ENCODE measurements at places on chromosomes 2 and 18.

DNA sequence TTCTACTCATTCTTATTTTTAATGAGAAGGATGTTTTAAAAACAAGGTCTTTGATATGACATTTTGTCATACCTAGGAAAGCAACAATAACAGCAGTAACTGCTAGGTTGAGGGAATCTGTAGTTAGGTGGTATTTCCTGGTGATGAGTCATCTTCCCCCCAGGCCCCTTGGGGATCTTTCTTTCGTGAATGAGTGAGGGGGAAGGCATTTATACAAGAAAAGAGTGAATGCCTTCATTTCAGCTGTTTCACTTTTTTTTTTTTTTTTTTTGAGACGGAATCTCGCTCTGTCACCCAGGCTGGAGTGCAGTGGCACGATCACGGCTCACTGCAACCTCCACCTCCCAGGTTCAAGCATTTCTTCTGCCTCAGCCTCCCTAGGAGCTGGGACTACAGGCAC is 108.6 kb downstream of the MAP4K4 start:
- no peak for DNase-seq

GRCh38 chr2:217521820-217522219 is 481.0 kb downstream of the TNS1 start:
- no peak for DNase-seq

- DNase-seq = no peak
Observed at GRCh38 chr2:28360718-28361293, 31.9 kb upstream of the FOSL2 start.

DNA sequence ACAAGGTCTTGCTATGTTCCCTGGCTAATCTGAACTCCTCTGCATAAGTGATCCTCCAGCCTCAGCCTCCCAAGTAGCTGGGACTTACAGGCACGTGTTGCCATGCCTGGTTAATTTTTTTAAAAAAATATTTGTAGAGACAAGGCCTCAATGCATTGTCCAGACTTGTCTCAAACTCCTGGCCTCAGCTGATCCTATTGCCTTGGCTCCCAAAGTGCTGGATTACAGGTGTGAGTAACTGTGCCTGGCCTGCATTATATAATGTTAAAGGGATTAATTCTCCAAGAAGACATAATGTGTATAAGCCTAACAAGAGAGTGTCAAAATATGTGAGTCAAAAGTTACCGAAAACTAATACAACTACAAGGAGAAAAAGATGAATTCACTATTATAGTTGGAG is 32.2 kb downstream of the BUB1 start:
- no peak for DNase-seq

DNA sequence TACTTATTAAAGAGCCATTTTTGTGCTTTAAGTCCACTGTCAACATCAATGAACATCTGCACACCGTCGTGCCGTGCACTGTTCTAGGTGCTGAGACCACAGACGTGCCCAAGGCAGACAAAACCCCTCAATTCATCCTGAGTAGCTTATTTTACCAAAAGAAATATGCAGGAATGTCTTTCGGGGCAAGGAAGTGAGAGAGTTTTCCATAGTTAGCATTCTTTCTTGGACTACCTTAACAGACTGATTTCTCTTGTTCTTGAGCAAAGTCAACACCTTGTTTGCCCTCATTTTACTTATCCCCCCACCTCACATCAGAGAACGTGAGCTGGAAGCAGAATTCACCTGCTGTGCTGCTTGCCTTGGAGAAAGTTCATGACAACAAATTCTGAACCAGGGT is 69.3 kb downstream of the GATA6 start:
- no peak for DNase-seq

DNA sequence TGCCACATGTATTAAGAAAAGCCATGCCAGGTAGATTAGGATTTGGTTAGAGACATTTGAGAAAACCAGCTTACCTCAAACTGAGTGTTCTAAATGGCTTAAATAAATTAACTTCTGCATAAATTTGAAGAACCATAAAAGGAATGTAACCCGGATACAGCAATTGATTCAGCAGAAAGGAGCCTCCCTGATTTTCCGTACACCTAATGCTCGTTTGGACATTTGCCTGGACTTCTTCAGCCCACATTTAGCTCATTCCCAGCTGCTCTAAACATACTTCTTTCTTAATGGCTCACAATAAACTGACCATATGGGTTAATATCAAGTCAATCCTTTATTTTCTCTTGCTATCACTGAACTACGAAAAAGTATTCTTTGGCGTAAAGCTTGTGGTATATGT is 392.4 kb downstream of the ZNF516 start:
- no peak for DNase-seq

DNA sequence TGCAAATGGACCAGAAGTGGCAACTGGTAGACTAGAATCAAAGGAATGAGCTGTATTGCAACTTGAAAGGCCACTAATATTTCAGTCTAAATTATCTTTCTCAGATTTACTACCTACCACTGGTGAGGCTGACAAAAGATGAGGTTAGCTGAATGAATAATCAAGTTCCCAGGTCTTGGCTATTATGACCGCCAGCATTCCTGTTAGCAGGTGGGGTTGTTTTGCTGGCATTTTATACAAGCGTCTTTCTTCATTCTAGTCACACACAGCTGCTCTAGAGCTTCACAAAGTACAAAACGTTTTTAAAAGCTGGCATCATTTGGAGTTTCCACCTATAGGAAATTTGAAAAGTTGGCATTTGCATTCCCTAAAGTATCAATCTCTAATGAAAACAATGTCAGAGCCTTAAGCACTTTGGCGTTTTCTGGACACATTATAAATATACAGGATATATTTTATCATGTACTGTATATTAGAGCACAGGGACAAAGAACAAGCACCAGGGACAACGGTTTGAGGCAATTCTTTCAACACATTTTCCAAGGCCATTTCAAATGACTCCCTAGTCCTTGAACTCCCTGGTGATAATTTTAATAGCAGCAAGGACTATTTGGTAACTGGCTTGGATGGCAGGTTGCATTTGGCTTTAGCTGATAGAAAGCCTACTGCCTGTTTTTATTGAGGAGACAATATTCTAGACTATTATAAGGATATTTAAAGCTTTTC is 410.2 kb upstream of the CHST9 start:
- DNase-seq = no peak

DNA sequence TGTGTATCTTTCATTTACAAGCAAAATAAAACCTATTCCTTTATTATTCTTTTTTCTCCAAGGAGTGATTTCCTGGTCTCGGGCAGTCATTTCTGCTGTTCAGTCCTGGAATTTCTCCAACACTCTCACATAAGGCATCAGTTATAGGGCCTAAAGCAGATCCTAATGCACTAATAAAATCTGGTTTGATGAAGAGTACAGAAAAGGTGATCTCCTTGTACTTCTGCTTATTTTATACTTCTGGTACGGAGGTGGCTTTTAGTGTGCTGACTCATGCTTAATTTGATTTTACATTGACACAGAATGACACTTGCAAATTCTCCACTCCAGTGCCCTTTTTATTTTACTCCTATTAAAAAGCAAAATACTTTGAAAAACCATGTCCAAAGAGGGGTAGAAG is 157.4 kb downstream of the DOK6 start:
- no peak for DNase-seq

DNA sequence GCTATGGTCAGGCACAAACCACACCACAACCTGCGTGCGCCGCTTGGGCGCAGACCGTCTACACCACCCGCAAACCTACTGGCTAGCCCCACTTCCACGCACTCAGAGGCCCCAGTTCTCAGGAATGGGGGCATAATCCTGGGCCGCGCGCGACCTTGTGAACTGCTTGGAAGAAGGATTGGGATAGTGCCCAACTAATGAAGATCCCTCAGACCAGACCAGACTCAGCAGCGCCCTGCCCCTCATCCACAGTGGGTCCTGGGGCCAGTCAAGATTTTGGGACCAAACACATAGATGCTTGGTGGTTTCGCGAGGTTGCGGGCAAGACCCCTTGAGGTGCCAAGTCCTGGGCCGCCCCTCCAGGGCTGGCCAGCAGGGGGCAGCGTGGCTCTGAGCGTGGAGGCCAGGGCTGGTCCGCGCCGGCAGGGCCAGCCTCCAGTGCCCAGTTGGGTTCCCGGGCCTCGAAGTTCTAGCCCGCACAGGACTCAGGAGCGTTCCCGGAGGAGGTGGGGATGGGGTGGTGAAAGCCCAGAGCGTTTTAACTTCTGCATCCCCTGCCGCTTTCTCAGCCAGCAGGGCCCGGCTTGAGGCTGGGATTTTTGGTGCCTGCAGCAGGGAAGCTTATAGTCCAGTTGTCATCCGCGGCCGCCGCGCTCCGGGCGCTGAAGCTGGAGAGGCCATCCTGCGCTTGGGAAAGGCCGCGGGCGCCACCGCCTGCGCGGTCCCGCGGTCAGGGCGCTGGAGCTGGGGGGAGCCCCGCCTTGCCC is 8.3 kb downstream of the OSR1 start:
- no peak for DNase-seq

DNA sequence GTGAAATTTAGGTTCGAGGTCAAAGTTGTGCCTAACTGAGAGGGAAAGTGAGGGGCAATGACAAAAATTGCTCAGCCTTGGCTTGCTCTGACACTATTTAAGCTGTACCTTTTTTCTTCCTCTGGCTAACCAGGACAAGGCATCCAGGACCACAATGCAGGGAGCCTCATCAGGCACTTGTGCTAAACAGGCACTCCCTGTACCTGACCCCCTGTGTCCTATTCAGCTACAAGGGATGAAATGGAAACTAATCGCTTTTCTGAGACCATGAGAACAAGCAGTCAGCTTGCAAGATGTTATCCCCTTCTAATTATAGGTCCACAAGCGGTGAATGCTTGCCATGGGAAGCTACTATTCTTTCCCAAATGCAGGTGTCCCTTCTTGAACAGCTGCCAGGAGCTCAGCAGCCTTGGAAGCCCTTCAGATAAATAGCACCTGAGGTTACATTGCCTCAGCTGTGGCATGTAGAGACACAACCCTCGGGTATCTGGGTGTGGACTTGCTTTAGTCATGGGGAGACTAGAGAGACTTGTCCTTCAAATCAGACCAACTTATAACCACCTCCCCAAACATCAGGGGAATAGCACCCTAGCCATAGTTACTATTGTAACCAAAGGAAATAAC is 19.1 kb upstream of the ITGA6 start:
- DNase-seq = no peak

GRCh38 chr18:65869527-65869926 is 118.7 kb downstream of the CDH7 start:
- DNase-seq = no peak

- no peak for DNase-seq
Observed at GRCh38 chr2:12257476-12257875, 459.3 kb upstream of the TRIB2 start.

DNA sequence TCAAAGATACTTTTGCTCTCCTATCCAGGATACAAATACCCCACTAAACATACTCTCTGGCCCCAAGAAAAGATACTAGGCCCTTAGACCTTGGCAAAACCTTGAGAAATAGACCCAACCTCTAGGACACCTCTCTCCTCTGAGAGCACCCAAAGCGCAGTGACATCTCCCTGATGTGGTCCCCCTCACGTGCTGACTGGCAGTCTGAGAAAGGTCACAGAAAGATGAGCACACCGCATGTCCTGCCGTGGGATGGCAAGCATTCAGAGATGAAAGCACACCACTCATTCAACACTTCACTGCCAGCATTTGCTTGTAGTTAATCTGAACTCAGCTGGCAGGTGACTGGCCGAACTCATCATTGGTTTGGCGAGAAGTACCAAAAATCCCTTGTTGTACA is 6.1 kb upstream of the TBC1D8 start:
- no peak for DNase-seq

DNA sequence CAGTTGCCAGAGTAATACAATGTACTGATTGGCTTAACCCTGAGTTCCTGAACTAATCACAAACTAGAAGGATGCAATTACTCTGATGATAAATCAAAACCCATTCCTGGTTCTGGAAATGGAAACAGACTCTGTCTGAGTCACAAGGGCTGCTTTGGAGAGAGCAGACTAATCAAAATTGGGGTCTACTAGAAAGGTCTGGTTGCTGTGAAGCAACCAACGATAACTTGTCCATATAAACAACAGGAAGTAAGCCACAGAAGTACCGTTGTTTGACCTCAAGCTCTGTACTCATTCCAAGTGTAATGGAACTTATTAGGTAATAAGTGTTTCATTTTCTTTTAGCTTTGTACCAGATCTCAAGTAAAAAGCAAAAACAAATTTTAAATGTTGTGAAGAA is 49.7 kb downstream of the RASGRP3 start:
- DNase-seq = no peak

GRCh38 chr2:100623930-100624329 is 61.1 kb downstream of the PDCL3 start:
- no peak for DNase-seq

DNA sequence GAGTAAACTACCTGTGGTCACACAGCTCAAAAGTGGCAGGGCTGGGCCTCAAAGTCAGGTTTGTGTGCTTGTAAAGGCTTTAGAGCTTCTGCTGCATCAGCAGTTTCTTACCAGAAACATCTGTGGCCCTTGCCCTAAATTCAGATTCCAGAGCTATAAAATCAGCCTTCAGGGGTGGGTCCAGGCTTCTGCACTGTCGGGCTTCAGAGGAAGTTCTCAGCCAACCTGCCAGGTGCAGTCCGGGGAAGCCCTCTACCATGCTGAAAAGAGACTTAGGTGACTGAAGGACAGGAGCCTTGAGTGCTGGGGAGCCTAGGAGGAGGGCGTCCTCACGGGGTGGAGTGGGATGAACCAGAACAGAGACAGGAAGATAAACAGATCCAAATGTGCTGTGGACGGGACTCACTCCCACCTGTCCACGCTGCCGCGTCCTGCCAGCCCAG is 69.9 kb upstream of the HS6ST1 start:
- no peak for DNase-seq

- DNase-seq = no peak
Observed at GRCh38 chr18:4582431-4583335, 127.6 kb upstream of the DLGAP1 start.

- DNase-seq = no peak
Observed at GRCh38 chr2:121293450-121294325, 8.7 kb upstream of the TFCP2L1 start.

GRCh38 chr2:4914551-4914950 is 777.6 kb upstream of the SOX11 start:
- DNase-seq = no peak

- DNase-seq = no peak
Observed at GRCh38 chr2:217856159-217856558, 146.6 kb downstream of the TNS1 start.

DNA sequence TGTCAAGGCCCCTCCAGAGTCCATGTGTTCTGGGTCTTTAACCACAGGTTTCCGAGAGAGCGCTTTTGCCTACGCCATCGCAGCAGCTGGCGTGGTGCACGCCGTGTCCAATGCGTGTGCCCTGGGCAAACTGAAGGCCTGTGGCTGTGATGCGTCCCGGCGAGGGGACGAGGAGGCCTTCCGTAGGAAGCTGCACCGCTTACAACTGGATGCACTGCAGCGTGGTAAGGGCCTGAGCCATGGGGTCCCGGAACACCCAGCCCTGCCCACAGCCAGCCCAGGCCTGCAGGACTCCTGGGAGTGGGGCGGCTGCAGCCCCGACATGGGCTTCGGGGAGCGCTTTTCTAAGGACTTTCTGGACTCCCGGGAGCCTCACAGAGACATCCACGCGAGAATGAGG is 9.3 kb downstream of the WNT10A start:
- no peak for DNase-seq

GRCh38 chr2:158544998-158545397 is 88.2 kb downstream of the PKP4 start:
- no peak for DNase-seq
